Activated CD4-positive, alpha-beta T cell treated with anti-CD3 and anti-CD28 coated beads for 4 hours (primary cell): ENCODE measurements at places on chromosomes 1 and 21.

DNA sequence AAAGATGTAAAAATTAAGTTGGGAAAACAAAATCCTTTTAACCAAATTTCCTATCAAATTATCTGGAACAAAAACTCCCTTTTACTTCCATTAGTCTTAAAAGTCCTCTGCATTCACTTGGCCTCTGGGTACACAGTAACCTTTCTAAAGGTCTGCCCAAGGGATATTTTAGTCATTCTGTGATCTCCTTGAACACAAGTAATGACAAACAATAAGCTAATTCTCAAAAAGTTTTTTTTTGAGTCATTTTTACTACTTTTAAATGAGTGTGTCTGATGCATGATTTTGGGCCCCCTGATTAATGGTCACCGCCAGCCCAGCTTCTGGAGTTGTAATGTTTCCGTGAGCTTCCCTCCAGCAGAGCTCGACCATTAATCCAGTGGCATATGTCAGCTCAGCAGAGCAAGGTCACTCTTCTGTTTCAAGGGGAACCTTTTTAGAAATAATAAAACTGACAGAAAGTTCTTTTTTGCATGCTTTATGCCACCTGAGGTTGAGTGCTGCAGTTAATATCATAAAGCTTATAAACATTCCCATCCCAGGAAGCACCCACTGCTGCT is 14.3 kb downstream of the SAMSN1 start:
- DNase-seq, result no peak

- peak; percentile 37 for DNase-seq
Measured at GRCh38 chr1:27658951-27659496, 13.0 kb downstream of the IFI6 start.

DNA sequence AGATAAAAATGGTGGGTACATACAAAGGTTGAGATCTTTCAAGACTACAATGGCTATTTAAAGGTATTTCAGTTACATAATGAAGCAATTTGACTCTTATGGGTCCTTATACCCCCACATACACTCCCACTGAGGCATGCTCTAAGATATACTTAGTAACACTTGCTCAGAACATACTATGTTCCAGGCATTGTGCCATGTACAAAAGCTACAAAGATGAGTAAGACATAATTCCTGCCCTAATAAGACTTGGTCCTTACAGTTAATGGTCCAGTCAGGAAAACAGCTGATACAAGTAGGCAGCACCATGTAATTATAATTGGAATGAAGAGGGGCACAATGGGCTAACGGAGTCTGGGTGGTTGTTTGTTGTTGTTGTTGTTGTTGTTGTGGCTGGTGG is 166.7 kb upstream of the BEND5 start:
- DNase-seq, result no peak

GRCh38 chr1:211196880-211197279 is 62.3 kb upstream of the RCOR3 start:
- DNase-seq, result no peak

- no peak for DNase-seq
Measured at GRCh38 chr1:49842596-49842995, 181.2 kb downstream of the AGBL4 start.

GRCh38 chr1:147634645-147635044 is 35.7 kb downstream of the ACP6 start:
- no peak for DNase-seq

DNA sequence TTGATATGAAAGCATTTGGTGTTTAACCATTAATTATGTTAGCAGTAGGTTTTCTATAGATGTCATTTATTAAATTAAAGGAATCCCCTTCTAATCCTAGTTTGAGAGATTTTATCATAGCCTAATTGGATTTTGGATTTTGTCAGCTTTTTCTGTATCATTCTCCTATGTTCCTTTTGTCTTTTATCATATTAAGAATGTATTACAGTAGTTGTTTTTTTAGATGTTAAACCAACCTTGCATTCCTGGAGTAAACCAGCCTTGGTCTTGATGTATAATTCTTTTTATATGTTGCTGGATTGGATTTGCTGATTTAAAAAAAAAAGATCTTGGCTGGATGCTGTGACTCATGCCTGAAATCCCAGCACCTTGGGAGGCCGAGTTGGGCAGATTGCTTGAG is 5.6 kb downstream of the SETDB1 start:
- DNase-seq, result no peak

- DNase-seq, result no peak
Measured at GRCh38 chr21:43925096-43925481, 60.1 kb downstream of the AGPAT3 start.

- DNase-seq, result no peak
Measured at GRCh38 chr1:171055966-171056643, 34.6 kb upstream of the FMO3 start.

GRCh38 chr1:50783286-50783685 is 176.8 kb downstream of the FAF1 start:
- no peak for DNase-seq

DNA sequence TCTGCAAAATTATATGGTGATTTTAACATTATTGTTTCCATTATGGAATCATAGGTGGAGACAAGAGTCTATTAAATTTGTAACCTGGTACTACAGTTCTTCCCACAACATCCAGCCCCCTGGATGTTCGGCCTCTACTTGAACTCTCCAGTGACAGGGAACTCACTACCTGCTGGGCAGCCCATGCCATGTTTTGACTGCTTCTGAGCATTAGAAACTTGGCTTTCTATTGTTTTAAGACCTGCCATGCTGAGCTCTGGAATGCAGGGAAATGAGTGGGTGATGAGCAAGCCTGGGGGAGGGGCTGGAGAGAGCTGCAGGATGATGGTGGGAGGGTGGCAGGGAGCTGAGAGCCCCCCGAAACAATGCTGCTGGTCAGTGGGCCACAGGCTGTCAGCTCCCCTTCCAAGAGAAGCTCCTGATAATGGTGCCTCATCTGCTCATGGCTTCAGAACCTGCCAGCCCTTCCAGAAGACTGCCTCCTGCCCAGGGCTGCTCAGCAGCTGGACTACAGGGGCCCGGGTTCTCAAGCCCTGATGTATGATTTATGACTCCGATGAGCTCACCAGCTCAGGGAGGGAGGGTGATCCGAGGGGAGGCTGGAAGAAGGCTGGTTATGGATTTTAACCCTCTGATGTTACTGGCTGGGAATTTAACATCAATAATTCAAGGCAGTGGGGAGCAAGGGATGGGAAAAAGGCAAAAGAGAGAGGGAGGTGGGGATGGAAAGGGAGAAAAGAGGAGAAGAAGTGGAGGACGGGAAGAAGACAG is 205.0 kb downstream of the HIVEP3 start:
- no peak for DNase-seq

DNA sequence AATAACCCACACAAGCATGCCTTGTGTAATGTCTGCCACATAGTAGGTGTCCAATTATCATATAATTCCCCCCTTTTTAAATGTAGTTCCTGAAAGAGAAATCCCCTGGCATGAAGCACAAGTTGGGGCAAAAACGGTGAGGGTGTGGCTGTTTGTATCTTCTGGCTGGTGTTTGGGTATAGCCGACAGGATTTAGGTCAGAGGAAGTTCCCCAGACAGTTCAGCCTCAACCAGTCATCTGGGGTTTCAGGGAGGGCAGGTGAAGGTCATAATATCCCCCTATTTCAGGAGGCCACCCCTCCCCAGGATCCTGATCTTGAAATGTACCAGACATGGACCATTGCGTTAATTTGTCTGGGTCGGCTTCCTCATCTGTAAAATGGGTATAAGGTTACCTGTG is 29.1 kb upstream of the JUN start:
- DNase-seq, result peak; percentile 50

- no peak for DNase-seq
Measured at GRCh38 chr1:99465176-99465900, 180.6 kb upstream of the PALMD start.

DNA sequence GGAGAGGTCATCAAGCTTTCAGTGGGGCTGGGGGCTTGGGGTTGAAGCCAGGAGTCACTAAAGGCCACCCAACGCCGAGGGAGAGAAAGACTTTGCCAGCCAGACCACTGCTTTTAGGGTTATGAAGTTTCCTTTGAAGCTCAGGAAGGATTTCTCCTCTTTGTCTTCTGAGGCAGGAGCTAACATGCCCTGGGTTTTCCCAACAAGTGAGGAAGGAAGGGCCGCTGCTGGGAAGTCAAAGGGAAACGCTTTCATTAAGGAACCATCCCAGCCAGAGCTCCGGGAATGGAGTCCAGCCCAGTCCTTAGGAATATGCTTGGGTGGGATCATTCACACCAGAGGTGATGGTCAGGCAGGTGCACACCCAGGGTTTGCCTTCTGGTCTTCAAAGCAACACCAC is 436.9 kb downstream of the PRDM2 start:
- no peak for DNase-seq

- DNase-seq, result no peak
Measured at GRCh38 chr21:33541105-33541711, 709 bp downstream of the GART start.

DNA sequence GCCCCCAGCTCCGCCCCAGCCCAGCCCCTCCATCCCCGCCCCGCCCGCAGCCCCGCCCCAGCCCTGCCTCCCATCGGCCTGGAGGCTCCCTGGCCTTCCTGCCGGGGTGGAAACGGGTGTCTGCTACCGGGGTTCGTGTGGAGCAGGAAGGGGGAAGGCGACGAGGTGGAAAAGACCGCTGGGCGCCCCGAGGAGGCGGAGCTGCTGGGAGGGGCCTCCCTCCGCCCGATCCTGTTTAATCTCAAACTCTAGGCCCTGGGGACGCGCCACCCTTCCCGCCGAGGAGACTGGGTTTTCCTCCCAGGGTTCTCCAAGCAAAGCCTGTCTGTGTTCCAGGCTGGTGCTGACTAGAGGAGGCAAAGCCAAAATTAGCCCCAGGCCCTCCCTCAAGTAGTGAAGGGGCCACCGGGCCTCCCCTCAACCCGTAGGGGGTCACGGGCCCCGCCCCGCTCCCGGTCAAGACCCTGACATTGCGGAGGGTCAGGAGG is 16.2 kb upstream of the TTLL10 start:
- DNase-seq, result peak; percentile 57

GRCh38 chr1:169741666-169742394 is 8.0 kb upstream of the SELE start:
- no peak for DNase-seq

DNA sequence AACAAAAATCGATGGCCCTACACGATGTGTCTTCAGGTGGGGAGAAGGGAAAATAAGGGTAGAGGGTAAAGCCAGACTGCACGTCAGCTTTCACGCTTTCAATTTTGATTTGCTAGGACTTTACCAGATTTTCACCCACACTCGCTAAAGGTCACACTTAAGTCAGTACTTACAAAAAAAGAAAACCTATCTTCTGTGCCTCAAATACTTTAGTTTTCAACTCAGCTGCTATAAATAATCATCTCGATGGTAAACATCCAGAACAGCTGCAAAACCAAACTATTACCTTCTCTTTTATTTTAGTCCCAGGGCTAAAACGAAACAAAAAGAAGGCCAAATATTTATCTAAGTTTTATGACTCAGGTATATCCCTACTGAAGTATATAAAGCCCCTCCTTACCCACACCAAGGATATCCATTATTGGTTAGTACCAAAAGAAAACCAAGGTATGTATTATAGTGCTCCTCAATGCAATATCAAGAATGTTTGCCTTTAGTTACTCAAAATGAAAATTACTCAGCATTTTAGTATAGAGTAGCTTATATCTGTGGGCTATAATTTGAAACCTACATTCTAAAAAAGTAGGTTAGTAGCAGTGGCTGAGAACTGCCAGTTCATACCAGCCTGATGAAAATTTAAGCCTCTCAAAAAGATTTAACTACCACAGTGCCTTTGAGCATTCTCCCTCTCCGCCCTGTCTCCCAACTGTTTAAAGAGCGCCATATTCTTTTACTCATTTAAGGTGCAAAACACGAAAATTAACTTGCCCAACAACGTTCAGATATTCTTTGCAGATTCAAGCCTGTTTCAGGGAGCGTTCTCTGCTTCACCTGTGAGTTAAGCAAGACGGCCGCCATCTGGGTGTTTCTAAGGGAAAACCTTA is 1.5 kb downstream of the CSDE1 start:
- peak; percentile 10 for DNase-seq

DNA sequence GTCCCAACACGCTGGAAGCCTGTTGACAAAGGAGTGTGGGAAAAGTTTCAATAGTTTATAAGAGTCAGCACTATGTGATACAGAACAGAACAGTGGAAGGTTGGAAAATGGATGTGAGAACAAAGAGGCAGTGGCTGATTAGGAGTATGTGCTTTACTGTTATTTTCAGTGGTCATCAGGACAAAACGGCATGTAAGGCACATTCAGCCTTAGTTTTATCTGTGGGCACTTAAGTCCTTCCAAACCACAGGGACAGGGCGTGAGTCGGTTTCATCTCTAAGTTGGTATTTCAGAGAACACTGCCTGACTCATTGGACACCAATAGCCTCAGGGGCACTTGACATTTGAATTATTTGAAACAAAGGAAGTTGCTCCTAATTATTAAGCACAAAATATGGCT is 306.9 kb downstream of the ASTN1 start:
- DNase-seq, result no peak

GRCh38 chr1:5616366-5617178 is 375.7 kb downstream of the NPHP4 start:
- no peak for DNase-seq

DNA sequence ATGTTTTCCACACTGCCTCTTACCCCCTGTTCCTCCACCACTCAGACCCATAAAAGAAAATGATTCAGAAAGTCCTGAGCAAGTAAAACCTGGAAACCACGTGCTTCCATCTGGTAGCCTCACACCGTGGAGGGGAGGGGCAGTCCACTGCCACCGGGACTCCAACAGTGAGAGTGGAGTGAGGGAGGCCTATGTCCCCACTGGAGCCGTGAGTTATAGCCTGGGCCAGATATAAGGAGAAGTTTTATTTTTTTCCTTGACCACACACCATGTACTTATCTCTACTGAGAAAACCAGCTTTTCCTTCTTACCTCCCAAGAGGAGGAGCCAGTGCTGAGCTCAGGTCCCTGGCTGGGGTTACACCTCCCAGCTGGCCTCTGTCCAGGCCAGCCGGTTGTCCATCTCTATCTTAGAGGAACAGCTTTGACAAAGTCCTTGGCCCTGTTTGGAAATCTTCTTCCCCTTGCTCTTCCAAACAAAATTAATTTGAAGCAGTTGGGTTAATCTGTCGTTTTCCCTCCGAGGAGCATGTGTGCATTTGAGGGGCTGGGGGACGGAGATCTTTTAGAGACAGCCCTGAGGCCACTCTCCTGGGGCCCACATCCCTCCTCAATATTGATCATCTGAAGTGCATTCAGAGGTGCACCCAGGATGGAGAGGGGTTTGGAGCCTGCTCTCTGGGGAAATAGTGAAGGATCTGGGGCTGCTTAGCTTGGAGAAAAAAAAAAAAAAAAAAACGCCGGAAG is 49.1 kb upstream of the SERBP1 start:
- no peak for DNase-seq

- no peak for DNase-seq
Measured at GRCh38 chr1:180256341-180257027, 26.4 kb downstream of the LHX4 start.

GRCh38 chr1:167500283-167500860 is 18.0 kb downstream of the CD247 start:
- peak; percentile 11 for DNase-seq

- no peak for DNase-seq
Measured at GRCh38 chr1:203590603-203591002, 36.0 kb upstream of the ATP2B4 start.

GRCh38 chr1:197600751-197601150 is 174.5 kb downstream of the DENND1B start:
- DNase-seq, result no peak

- DNase-seq, result no peak
Measured at GRCh38 chr1:6357243-6357936, 36.2 kb downstream of the ACOT7 start.

- no peak for DNase-seq
Measured at GRCh38 chr1:82640352-82640751, 839.6 kb downstream of the ADGRL2 start.
